ENCODE measurements at places on chromosomes 12 and 14.

DNA sequence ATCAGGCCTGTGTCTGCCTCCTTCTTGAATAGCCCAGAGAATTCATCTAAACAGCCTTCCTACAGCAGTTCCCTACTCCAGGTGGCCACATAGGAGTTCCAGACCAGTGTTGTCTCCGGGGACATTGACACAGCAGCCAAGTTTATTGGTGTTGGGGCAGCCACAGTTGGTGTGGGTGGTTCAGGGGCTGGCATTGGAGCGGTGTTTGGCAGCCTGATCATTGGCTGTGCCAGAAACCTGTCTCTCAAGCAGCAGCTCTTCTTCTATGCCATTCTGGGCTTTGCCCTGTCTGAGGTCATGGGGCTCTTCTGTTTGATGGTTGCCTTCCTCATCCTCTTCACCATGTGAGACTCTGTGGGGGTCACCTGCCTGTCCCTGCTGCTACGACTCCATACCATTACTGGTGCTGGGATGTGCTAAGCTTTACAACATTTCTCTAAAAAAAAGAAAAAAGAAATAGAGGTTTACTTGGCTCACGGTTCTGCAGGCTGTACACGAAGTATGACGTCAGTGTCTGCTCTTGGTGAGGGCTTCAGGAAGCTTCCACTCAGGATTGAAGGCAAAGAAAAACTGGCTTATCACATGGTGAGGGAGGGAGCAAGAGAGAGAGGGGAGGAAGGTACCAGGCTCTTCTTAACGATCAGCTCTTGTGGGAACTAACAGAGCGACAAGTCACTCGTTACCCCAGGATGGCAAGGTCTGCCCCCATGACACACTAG is 57.5 kb downstream of the CHST11 start:
- no peak for DNase-seq

- no peak for DNase-seq
Measured at GRCh38 chr12:128137140-128137539, 129.8 kb upstream of the TMEM132C start.

GRCh38 chr14:90697132-90697531 is 119.1 kb downstream of the TTC7B start:
- no peak for DNase-seq

GRCh38 chr14:92277031-92277430 is 45.9 kb upstream of the SLC24A4 start:
- no peak for DNase-seq

DNA sequence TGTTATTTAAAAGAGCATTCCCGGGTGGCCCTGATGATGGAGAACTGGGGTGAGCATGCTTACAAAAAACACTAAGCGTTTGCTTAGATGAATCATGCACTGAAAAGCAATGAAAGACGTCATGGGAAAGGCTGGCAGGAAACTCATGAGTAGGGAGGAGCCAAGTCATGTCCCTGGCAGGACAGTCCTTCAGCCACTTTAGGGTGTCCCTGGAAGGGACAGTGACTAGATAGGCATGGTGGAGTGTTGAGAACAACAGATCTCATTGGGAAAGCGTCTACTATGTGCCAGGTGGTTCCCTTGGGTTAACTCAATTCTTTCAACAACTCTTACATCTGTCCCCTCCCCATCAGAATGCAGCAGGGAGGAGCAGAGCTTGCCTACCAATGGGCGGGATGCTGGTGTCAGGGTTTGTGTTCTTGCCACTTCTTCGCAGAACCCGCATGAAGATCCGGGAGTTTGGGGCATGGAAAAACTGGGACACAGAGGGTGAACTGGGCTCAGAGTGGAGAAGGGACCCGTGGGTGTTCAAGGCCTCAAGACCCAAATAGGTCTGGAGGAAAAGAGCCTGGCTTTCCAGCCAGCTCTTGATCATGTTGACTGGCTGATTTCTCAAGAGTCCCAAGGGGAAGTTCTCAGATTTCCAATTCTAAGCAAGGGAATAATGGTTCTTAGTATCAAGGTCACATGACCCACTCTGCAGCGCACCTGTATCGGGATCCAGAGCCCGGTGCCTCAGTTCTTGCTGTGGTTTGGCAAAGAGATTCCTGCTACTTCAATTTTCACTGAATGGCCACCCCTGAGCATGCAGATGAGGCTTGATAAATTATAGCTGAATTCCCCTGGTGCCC is 653.9 kb upstream of the TBX3 start:
- no peak for DNase-seq

DNA sequence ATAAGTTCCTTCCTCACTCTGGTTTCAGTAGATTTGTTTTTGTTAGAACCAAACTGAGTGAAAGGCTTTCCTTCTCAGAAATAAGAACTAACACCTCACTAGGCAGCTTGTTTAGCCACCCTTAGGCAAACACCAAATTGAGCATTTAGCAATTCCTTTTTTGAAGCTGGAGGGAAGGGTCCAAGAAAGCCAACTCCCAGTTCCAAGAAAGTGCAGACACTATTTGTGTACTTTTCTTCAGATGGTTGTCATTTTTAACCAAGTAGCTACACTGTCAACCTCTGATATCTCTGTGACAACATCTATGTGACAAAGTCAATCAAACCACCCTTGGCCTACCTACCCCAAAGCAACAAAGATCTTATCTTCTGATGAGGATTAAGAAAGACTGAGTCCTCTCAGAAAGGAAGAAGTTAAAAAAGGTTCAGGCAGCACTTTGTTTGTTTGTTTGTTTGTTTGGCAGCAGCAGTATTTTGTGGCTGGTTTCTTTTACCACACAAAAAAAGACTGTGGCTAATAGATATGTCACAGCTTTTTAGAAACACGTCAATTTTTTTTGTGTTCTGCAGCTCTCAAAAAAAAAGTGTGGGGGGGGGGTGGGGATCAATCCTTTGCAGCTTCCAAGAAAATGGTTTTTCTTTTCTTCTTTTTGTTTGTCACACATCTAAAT is 203.8 kb downstream of the CRADD start:
- DNase-seq = no peak

DNA sequence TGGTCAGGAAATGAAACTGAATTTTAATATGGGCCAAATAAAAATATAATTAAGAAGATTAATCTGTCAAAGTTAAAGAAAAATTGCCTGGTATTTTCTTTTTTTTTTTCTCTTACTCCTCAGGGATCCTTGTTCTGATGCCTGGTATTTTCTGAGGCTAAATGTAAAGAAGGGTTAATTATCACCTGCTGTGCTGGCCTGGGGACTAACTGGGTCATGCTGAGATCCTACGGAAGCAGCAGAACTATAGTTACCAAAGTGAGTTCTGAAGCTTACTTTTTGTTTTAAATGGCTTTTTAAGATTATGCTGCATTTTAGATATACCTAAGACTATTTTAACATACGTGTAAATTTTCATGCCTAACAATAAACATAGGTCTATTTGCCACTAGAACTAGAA is 23.3 kb downstream of the ZC2HC1C start:
- DNase-seq = no peak

DNA sequence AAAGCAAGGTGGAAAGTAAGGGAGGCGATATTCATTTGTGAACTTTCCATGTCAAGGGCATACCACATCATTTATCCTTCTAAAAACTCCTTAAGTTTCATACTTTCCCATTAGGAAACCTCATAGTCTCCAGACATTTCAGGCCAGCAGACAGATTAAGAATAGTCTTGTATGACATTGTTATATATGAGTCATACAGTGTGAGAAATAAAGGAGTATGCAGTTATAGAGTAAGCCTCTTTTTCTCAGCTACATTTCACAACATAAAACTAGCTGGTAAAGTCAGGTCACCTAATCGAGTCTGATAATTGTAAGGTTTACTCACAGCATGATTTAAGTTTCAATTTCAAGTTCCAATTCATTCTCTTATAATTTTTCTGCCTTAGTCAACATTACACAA is 164.3 kb downstream of the GRIP1 start:
- DNase-seq = no peak

DNA sequence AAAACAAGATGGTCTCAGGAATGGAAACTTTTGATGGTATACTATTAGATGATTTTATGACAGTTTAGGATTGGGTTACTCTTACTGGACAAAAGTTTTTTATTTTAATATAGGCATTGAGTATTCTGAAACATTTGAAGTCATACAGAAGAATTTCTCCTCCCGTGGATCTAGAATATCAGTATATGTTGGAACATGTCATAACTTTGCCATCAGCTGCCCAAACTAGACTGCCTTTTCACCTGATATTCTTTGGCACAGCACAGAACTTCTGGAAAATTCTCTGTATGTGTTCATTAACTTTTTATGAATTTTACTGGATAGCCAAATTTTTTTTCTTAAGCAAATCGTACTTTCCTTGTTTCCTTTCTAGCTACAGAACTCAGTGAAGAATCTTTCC is 75.4 kb downstream of the KNTC1 start:
- no peak for DNase-seq

DNA sequence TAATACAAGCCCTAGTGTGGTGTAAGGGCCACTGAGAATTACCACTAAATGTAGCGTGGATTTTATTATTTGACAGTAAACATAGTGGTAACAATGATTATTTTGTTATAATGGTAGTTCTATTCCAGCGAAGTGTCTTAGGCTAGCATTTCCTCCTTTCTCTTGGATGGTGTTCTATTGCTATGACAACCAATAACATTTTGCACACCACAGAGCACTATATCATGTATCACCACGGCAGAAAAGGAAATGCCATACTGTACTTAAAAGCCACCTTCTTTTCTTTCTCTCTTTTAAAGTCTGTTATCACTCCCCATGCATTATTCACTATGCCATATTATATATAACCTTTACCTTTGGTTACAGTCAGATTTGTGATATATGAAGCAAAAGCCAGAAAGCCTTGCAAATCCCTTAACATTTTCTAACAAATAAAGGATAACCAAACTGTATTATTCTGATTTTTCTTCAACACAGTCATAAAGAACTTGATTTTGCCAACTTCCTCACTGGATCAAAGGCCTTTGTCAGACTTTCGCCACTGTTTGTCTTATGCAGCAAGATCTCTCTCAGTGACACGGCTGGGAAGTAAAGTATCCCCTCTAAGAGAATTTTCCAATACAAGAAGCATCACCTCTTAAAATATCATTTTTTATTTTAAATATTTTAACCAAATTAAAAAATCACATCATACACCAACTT is 195.8 kb downstream of the FOXN3 start:
- DNase-seq = no peak

- DNase-seq = no peak
Measured at GRCh38 chr12:1434296-1434955, 160.0 kb downstream of the FBXL14 start.

DNA sequence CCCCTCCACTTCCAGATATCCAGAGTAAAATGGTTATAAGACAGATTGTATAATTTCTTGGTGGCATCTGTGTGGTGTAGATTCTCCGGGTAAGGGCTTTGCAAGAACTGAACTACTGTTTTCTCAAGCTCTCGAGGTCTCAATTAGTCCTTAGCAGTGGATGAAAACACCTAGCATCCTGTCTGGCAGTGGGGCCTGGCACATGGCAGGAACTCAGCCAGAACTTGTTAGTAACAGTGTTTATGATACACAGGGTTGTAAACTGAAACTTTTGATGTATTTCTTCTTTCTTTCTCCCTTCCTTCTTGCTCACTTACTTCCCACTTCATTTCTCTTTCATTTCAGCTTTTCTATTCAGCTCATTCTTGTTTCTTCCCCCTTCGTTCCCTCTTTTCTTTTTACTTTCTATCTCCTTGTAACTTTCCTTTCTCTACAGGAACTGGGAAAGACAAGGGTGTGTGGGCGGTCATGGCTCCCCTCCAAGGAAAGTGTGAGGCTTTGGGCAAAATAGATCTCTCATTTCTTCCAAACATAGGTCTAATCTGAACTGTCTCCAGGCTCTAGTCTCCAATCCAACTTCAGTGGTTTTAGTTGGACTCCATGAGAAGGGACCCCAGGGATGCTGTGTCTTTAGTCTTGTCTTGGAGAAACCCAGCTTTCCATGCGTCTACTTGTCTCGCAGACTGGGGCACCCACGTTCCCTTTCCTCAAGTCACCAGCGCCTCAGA is 159.7 kb downstream of the PAH start:
- DNase-seq = no peak

DNA sequence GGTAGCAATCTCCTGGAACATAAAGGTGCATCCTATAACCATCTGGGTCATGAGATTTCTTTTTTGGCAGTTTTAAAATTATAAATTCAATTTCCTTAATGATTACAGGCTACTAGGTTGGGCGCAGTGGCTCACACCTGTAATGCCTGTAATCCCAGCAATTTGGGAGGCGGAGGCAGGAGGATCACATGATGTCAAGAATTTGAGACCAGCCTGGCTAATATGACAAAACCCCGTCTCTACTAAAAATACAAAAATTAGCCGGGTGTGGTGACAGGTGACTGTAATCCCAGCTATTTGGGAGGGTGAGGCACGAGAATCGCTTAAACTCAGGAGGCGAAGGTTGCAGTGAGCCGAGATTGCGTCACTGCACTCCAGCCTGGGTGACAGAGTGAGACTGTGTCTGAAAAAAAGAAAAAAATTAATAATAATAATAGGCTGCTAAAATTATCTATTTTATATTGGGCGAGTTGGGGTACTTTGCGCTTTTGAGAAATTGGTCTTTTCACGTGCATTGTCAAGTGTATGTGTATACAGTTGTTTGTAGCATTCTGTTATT is 17.2 kb upstream of the ARF6 start:
- DNase-seq = no peak

DNA sequence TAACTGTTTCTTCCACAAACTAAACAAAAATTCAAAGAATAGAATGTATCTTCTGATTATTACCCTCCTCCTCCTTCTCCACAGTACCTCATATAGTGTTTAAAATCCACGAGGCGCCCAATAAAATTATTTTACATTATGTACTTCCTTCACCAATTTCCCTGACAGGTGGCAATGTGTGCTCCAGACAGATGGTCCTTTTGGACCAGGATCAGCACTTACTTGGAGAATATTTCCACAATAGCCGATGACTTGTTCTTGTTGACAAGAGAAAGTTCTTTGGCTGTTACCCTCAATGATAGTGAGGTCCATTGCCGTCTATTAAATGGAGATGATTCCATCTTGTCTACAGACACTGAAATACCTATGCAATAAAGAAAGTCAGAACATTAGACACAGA is 34.9 kb downstream of the LIMA1 start:
- DNase-seq = no peak

DNA sequence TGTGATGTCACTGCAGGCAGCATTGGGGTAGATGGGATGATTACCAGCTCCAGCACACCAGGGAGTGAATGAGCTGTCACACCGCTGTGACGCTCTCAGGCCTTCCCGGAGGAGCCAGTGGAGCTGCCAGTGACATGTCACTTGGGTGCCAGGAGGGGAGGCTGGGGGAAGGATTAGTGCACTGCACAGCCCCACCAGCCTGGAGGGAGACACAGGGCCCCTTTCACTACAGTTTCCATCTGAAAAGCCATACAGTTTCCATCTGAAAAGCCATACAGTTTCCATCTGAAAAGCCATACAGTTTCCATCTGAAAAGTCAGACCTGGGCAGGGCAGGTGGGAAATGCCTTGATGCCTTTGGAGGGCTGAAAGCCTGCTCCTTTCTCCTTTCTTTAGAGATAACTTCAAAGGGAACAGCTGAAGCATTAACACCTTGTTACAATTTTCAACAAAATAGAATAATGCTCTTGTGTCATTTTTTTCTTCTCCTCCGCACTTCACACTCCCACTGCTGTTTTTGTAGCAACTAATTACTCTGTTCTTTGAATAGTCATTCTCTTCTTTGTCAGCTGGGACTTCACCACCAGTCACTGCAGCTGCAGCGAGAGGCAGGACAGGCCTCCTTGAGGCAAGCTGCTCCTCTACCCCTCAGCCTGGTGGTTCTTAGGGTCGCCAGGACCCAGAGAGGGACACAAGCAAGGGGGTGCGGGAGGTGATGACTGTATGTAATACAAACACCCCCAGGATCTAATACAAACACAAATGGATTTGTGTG is 256.9 kb upstream of the RGS6 start:
- DNase-seq = no peak

- peak; percentile 2 for DNase-seq
Measured at GRCh38 chr14:34722723-34723545, 8.5 kb upstream of the CFL2 start.

- no peak for DNase-seq
Measured at GRCh38 chr12:40614923-40615322, 77.3 kb upstream of the CNTN1 start.
